Melanocyte of skin (primary cell): ENCODE measurements at places on chromosomes 3 and 15. TPM values are rescaled to one million over a fixed set of nuclear protein-coding genes. Genes with fewer than 3 reads are reported as not detected.

BCHE gene
- 26.6 and 46.3 TPM in 2 replicates for total RNA-seq

NME9 gene
- total RNA-seq = under 0.01 TPM in 1 of 2 replicates, not detected in the other

CLN6 gene
- total RNA-seq = 55.3 and 57.5 TPM in 2 replicates

MITF gene
- total RNA-seq = 528 and 664 TPM in 2 replicates

CLDN1 gene
- 4.5 and 8.0 TPM in 2 replicates for total RNA-seq
